SK-N-SH (cell line): ENCODE measurements at places on chromosomes 4 and X.

DNA sequence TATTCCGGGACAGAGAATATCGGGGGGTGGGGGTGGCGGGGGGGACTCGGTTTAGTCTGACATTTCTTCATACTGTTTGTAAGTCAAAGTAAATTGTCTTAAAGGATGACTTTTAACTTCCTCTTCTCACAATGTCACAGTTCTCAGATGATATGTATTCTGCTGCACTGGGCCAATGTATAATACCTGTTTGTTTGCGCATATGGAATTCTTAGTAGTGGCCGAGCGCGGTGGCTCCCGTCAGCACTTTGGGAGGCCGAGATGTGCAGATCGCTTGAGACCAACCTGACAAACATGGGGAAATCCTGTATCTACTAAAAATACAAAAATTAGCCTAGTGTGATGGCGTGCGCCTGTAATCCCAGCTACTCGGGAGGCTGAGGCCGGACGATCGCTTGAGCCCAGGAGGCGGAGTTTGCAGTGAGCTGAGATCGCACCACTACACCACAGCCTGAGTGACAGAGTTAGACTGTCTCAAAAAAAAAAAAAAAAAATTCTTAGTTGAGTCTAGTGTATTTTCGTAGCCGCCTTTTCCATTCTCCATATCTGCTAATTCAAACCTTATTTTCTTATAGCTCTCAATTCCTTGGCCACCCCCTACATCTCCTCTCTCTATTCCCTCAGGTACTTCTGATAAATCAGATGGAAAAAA lies 851 bp downstream of the POLR2B start:
- DNase-seq = no peak

- no peak for DNase-seq
Observed at GRCh38 chrX:8988446-8988845, 45.5 kb downstream of the FAM9B start.

DNA sequence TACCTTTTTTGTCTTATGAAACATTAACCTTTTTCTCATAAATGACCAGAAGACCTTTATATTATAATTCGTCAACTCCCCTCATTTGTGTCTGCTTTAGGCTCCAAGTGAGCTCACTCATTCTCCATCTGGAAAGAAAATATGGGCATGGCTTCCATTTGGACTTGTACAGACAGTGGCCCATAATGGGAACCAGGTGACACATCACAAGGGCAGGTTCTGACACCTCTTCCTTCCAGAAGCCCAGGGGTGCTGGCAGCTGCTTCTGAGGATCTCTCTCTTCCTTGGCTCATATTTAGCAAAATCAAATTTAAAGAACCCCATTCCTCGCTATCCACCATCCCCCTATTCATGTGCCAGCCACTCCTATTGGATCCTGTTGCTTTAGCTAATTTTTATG lies 69.6 kb downstream of the CD38 start:
- no peak for DNase-seq

DNA sequence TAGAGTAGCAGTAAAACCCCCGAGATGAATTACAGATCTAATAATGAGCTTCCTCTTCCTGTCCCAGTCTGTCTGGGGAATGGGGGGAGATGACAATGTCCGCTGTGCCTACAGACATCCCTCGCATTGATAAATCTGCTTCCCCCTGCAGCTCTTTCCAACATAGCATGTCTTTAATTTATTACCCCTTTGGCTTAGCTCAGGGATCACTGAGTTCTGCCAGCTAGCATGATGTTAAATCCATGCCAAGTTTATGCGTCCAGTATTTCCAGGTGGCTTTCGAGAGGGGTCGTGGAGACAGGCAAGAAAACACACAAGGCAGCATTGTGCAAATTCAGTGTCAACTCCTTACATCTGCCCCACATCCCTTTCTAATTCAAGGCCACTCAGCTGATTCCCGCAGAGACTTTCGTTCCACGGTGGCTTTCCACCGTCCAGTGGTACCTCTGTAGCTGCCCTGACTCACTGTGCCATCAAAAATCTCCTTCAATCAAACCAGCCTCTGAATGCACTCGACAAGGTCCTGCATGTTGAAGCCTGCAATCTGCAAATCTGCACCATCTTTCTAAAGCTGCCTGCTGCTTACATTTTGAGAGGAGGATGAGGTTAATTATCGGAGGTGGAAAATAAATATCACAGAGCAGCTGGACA lies 75.1 kb downstream of the MXRA5 start:
- no peak for DNase-seq

- no peak for DNase-seq
Observed at GRCh38 chrX:80293354-80293753, 126.9 kb upstream of the TENT5D start.

DNA sequence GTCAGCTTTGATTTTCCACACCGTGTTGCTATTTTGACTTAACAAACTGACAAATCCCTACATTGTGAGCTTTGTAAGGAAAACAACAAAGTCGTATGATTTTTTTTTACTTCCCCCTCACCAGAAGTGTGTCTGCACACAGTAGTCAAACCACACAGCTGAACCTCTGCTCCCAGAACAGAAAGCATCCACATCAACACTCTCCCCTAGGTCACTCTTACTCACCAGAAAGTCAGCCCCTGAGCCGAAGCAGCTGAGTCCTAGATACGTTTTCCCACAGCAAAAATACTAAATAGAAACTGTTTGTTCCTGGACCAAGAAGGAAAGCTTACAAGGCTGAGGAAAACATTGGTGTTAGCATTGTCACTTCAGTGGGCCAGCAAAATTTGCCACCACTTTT lies 305.7 kb downstream of the DHX15 start:
- no peak for DNase-seq

GRCh38 chr4:122873146-122873545 lies 46.5 kb downstream of the FGF2 start:
- no peak for DNase-seq

DNA sequence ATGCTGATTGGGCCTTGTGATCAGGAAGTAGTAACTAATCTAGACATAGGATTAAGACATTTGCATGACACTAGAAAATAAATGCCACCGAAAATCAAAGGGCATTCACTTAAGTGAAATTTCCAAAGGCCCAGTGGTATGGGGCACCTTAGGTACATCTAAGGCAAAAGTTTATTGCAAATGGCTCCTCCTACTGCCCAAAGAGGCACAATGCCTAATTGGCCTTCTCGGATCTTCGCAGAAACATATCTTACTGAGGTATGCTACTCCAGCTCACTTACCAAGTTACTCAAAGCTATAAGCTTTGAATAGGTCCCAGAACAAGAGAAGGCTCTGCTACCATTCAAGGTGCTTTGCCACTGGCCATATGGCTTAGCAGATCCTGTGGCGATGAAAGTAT lies 174.8 kb upstream of the CXCL13 start:
- DNase-seq = no peak

DNA sequence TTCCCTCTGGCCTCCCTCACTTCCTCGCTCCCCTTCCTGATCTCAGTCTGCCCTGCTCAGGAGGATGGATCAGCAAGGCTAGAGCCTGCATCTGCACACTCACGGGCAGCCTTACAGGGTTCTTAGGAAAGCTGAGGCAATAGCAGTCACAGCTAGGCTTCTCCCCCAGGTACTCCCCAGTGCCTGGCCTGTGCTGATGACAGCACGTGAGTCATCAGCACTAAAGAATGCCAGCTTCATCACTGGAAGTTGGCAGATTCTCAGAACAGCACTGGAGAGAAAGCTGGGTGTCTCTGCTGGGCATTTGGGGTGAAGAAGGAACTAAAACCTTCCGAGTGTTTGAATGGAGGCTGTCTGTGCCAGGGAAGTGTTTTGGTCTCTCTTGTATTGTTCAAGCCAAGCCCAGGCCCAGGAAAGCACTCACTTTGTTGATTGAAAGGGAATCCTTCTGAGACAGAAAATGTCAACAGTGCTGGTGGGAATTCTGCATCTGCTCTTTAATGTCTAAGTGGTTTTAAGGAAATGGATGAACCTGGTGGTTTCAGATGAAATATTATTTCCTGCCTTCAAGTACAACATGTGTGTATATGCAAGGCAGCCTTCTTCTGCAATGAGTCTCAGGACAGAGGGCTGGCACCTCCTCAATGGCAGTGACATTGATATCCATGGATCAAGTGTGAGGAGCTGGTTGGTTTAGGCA lies 73.0 kb upstream of the SCOC start:
- DNase-seq = no peak

- no peak for DNase-seq
Observed at GRCh38 chrX:47456080-47456479, 26.9 kb downstream of the ZNF41 start.

- no peak for DNase-seq
Observed at GRCh38 chr4:110442788-110443187, 33.2 kb upstream of the ENPEP start.

- no peak for DNase-seq
Observed at GRCh38 chr4:11904117-11904535, 475.4 kb upstream of the HS3ST1 start.

GRCh38 chr4:96986816-96987215 lies 1146.9 kb downstream of the PDHA2 start:
- no peak for DNase-seq

- no peak for DNase-seq
Observed at GRCh38 chr4:119744580-119744979, 116.0 kb upstream of the PDE5A start.

DNA sequence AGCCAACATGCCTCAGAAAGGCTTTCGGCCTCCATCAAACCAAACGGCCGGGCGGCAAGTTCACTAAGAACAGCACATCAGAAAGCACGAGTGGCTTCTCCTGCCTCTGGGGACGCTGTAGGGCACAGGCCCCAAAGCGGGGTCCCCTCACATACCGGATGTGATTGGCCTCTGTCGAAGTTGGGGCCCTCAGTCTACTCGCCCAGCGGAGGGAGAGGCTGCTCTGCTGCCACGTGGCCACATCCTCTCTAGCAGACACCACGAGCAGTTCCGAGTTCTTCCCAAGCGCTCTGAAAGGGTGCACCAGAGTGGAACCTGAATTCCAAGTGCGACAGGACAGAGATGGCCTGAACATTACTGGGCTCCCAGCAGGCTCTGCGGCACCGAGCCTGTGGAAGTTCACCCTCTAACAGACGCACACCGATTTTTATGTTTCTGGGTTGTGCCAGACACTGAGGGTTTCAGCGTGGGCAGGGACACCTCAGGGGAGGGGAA lies 21.1 kb downstream of the NOP14 start:
- DNase-seq = no peak

- DNase-seq = no peak
Observed at GRCh38 chrX:17587366-17587765, 149.9 kb upstream of the SCML1 start.

DNA sequence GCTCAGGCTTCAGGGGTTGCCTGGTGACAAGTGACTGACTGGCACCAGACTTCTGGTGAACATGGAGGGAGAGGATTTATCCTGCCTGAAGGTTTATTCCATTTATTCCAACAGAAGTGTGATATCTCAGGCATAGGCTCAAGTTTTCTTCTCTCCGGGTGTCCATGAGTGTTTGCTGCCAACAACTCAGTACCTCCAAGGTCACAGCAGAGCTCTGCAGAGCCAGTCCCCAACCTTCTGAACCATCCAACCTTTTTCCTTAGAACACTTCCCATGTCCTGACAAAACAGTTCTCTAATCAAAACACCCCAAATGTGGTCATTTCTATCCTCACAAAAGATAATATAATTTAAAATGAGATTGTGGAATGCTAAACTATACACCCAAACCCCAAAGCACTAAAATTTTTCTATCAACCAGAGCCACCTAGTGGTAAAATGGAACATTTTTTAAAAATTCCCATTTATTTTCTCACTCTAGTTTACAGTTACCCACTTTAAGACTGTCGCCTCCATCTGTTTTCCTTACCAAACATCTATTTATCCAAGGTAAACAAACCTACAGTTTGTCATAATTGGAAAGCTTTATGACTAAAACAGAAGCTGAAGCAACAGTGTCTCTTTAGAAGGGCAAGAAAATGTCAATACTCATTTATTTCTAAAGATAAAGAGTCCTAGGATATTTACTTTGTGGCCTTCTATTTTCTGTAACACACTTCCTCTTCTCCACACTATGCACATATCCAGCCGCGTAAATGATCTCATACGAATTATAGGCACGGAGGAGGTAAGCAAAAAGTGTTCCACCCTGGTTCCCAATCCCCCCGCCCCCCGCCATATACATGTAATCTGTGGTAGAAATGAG lies 39.5 kb downstream of the TMEM154 start:
- DNase-seq = peak; percentile 42

- DNase-seq = no peak
Observed at GRCh38 chr4:171985129-171985528, 171.9 kb downstream of the GALNTL6 start.
